ENCODE measurements at places on chromosomes 2 and 18.
A peak's percentile ranks its signal among the peaks of the same experiment; 100 is the strongest.

- DNase-seq: no peak
These were observed 287.7 kb upstream of the GCFC2 start for GRCh38 chr2:75998451-75998850.

DNA sequence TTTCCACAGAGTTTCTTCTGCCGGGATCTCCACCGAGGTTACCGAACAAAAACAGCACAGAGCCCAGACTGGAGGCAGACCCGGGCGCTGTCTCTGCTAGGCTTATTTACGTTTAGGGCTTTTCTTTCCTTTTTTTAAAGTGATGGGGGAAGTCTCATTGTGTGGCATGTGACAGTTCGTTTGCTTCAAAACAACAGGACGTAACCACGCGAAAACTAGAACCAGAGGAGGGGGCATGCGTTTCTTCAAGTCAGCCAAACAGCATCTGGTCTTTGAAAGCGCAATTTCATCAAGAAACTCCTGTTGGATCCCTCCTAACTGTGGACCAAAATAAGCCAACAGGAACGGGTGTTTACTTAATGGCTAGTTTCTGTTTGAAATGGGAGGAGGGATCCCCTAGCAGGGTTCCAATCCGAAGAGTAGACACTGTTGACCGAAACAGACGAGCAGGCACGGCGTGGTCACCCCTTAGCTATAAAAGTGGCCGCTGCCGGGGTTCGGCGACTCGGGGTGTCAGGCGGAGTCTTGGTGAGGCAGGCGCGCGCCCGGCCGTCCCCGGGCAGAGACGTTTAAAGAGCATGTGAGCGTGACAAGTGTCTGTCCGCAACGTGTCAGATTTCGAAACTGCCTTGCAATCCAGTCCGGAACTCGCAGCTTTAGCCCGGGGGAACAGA is 997 bp upstream of the TGIF1 start:
- peak; percentile 80 for DNase-seq

DNA sequence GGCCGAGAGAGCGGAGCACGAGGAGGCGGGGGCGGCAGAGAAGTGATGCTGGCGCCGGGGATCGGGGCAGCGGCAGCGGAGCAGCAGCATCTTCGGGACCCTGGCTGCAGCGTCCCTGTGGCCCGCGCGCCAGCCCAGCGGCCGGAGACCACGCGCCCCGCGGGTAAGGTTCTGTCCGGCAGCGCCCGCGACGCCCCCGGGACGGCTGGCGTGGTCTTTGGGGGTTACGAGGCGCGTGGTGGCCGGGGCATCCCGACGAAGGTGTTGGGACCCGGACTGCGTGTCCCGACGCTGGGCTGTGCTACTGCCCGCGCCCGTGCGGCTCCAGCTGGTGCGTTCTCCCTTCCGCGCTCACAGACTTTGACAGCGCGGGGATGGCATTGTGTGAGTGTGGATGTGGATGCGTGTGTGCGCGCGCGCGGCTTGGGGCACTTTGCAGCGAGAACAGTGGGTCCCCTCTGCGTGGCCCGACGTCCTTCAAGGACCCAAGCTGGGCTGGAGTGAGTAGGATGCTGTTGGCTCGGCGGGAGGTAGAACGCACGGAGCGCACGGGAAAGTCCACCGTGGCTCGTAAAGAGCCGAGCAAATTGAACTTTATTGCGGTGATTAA is 405.0 kb downstream of the XIRP2 start:
- no peak for DNase-seq

DNA sequence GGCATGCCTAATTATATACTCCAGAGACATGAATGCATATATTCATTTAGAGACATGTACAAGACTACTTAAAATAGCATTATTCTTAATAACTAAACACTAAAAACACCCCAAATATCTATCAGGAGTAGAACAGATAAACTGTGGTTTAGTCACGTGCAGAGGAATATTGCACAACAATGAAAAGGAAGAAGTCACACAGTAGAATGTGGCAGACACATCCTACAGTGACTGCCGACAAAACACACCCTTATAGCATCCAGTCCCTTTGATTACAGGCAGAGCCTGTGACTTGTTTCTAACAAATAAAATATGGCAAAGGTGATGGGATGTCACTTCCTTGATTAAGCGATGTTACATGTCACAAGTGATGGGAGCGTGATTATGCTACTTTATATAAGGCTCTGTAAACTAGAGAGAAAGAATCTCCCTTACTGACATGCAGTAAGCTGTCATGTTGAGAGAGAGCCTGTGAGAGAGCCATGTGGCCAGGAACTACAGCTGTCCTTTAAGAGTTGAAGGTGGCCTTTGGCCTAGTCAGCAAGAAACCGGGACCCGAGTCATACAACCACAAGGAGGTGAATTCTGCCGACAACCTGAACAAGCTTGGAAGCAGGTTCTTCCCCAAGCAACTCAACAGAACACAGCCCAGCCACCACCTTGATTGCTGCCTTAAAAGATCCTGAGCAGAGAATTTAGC is 39.1 kb upstream of the LGALSL start:
- no peak for DNase-seq

GRCh38 chr18:73778032-73778359 is 369.6 kb downstream of the FBXO15 start:
- DNase-seq: no peak

- DNase-seq: no peak
These were observed 46.2 kb downstream of the ARHGAP15 start for GRCh38 chr2:143175438-143175837.

DNA sequence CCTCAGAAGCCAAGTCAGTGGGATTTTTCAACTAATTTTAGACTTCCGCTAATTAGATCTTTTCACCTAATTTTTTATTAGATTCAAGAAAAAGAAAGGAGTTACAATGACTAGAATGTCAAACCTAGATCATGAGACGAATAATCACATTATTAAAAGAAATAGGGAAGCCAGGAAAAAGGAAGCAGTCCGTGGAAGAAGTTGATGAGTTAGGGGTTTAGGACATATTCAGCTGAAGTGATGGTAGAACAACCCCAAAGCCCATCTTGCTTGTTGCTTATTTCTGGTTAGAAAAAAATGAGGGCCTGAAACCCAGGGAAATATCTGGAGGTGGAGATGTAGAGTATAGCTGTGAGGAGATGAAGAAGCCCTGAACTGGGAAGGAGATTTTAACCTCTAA is 8.0 kb downstream of the KLF7 start:
- no peak for DNase-seq

DNA sequence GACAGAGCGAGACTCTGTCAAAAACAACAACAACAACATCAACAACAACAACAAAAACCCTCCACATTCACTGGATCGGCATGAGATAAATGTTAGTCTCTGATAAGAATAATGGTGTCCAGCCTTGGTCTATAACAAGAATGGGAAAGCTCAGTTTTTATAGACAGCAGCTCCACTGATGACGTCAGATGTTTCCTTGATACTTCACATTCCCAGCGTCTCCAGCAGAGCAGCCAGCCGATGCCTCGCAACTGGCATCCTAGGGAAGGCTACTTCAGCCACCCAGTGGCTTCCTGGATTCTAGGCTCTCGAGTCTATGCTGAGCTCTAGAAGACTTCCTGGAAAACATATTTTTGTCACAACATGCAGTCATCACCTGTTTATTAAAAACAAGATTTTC is 271.4 kb upstream of the SMIM21 start:
- no peak for DNase-seq

Measured in activated gamma-delta T cell treated with Interleukin-2 at 50 U/mL for 16 hours (primary cell).